ENCODE measurements at places on chromosomes 2 and 18.

DNA sequence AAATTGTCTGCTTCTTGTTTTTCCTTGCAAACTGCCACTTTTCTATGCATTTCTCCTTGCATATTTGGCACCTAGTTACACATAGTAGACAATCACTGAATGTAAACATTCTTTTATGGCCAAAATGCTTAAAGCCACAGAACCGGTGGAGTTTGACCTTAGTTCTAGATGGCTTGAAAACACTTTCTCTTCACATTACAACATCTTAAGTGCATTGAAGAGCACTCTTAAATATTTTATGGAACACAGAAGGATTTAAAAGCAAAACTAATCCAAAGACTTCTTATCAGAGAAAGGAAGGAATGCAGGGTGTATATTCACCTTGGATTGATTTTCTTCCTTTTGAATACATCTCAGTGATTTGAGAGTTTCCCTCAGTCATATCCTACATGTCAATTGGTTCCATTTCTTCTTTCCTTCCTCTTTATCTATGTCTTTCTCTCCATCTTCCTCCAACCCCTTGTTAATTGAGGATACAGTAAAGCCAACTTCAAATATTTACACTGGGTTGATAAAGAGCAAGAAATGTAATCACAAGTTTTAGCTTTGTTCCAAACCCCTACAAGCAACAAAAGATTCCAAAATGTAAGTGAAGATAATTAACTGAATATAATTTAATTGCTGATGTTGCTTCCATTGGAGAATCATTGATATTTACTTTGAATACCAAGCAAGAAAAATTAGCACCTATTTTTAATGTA is 548.0 kb downstream of the CNTNAP5 start:
- DNase-seq, result no peak

DNA sequence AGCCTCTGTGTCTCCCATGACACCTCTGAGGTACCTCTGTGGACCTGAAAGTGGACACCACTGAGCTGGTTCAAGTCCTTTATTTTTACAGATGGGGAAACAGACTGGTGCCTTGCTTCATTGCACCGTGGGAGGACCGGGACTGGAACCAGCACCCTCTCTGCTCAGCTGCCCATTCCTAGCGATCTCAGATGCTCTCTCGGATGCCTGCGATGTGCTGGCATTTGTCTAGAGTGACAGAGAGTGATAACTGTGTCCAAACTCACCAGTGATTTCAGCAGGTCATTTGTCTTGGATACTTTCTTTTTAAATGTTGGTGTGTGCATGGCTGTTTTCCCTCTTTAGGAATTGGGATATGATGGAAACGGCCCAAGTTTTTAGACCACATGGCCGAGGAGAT is 30.1 kb upstream of the LYPD6B start:
- no peak for DNase-seq

DNA sequence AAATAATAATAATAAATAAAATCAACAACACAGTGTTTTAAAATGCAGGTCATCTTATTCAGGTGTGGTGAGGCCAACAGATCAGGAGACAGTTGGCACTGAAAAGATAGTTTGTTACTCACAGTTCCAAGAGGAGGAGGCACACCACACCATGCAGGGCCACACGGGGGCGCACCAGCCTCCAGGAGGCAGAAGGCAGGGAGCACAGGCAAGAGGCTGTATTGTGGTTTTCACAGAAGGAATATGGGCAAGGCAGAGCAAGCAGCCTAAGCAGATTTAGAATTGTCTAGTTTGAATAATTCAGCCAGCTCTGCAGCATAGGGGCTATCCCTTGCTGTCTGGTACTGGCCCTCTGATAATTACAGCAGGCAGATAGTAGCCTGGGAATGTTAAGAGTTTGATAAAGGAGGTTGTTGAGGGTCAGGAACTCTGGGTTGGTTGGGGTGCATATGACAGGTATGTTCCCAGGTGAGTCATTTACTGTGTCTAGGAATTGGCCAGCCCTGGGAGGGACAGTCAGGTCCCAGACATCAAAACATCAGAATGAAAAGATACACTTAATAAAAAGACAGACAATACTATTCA is 31.3 kb downstream of the KIAA2012 start:
- no peak for DNase-seq

DNA sequence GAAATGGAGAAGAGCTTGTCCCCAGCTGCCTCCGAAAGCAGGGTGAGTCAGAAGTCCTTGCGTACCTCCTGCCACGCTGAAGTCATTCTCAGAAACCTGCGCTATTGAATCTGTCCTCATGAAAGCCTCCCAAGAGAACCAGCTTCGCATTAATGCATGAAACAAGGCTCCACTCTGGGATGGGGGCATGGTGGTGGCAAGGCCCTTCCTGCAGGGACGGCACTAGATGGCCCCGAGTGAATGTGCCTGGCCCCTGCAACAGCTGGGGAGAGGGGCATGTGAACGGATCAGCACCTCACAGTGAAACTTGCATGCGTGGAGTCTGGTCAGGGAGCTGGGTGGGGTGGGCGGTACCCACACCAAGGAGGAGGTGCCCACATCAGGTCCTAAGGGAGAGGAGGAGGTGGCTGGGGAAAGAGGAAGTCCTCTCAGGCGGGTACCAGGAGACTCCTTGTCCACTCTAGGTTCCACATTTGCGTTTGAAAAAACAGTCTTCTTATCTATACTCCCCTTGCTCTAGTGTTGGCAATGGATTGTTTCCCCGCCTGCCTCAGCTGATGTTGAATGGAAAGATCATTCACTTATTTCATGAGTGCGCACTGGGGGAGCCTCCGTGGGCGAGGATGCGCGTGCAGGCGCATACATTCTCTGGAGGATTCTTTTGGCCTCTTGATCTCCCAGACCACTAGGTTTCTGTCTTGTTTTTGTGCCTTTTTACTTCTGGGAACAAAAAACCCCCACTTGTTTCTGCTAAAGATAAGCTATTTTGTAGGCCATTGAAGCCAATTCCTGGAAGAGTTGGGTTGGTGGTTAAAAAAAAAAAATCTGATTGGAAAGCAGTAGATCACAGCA is 104.7 kb downstream of the KLHL29 start:
- no peak for DNase-seq

DNA sequence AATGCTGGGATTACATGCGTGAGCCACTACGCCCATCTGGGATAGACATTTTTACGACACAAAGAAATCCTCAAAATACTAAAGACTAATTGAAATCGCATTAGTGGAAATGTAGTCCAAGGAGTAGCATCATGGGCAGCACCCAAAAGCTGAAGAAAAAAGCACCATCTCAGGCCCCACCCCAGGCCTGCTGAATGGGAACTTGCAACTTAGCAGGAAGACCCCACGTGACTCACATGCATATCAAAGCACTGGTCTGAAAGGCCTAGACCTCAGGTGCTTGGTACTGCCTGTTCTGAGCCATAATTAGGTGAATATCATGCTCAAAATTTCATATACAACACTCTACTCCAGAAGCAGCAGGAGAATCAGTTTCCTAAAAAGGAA is 28.9 kb downstream of the SPRED2 start:
- no peak for DNase-seq

Measured in T1000 (cell line).